ENCODE measurements at places on chromosomes 3 and 15. TPM values are rescaled to one million over a fixed set of nuclear protein-coding genes. Genes with fewer than 3 reads are reported as not detected.

- no peak for DNase-seq
These were observed 345.7 kb downstream of the CADM2 start for GRCh38 chr3:85304360-85304964.

GRCh38 chr3:170437176-170437575 lies 18.5 kb downstream of the CLDN11 start:
- no peak for DNase-seq

- DNase-seq: no peak
These were observed 250.1 kb downstream of the ZBTB20 start for GRCh38 chr3:114896978-114897377.

- no peak for DNase-seq
These were observed 224.5 kb downstream of the TIGIT start for GRCh38 chr3:114518206-114518808.

DNA sequence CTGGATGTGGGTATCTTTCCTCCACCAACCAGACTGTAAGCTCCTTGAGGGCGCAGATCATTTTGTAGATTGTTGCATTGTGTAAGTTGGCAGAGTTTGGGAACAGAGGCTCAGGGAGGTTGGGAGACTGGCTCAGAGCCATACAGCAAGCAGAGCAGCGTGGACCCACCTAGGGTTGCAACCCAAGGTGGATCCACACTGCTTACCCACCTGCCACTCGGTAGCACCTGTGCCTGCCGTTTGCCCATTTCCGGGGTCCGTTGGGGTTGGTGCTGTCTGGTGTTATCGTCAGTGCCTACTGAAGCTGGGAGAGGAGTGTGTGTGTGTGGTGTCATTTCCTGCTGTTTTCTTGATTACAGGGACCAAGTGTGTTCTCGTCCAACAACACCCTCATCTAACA lies 19.0 kb downstream of the SMAD6 start:
- DNase-seq: no peak

- DNase-seq: no peak
These were observed 99.6 kb downstream of the TMCC1 start for GRCh38 chr3:129793942-129794310.

DNA sequence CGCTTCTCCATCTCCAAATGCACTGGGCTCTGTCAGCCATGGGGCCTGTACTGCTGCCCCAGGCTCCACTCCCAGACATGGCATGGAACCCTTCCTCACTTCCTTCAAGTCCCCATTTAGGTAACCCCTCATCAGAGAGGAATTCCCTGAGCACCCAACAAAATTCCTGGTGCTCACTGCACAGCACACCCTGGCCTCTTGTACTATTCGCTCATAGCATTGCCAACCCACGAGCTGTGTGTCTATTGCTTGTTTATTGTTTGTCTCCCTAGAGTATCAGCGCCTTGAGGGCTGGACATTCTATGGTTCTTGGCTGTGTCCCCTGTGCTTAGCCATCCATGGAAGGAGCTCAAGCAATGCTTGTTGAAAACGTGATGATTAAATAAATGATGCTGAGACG lies 46.1 kb upstream of the SLCO2A1 start:
- no peak for DNase-seq

GRCh38 chr15:48865370-48866079 lies 12.4 kb upstream of the EID1 start:
- DNase-seq: no peak

- DNase-seq: no peak
These were observed 20.3 kb upstream of the ZDHHC23 start for GRCh38 chr3:113927556-113927955.

DNA sequence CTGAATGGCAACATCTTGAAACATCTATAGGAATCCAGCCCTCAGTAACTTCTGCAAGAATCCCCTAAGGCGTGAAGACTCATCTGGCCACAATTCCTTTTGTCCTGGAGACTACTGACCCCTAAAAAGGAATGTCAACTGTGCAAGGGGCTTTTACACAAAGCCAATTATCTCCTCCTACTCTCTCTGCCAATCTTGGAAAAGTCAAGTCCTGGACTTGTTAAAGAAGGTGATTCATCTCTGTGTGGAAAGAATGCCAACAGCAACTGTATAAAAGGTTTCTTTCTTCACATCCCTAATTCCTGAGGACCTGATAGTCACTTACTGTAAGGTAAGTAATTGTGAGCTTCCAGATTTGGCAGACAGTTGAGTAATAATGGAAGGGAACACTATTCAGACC lies 22.3 kb downstream of the THRB start:
- no peak for DNase-seq

DNA sequence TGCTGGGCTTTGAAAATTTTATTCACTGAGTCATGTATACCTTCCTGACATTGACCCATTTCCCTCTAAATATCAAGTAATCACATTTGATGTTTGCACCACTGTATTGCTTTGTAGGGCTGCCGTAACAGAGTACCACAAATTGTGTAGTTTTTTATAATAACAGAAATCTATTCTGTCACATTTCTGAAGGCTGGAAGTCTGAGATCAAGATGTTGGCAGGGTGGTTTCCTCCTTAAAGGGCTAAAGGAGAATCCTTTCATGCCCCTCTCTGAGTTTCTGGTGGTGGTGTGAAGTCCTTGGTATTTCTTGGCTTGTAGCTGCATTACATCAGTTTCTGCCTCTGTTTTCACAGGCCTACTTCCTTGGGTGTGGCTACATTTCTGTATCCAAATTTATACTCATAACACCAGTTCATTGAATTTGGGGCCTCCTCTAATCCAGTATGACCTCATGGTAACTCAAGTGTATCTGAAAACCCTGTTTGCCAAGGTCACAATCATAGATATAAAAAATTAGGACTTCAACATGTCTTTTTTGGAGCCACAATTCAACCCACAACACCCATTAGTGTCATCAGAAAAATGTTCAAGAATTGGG lies 29.1 kb upstream of the ST6GAL1 start:
- DNase-seq: no peak

DNA sequence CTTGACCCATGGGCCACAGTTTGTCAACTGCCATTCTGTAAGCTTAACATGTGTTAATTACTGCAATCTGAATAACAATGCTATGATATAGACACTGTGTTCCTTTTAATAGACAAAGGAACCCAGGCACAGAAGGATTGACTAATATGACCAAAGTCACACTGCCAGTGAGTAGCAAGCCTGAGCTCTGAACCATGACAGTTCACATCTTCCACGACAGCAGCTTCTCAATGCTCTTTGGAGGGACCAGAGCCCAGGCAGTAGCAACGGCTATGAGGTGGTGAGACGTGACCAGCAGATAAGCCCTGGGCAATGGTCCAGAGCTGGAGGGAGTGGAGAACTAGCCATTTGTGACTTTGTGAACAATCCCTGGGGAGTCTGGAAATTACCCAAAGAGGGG lies 19.4 kb downstream of the CA12 start:
- no peak for DNase-seq

- no peak for DNase-seq
These were observed 917.0 kb downstream of the TUSC7 start for GRCh38 chr3:117626577-117626976.

- no peak for DNase-seq
These were observed 182.7 kb upstream of the GADL1 start for GRCh38 chr3:31077021-31077601.

DNA sequence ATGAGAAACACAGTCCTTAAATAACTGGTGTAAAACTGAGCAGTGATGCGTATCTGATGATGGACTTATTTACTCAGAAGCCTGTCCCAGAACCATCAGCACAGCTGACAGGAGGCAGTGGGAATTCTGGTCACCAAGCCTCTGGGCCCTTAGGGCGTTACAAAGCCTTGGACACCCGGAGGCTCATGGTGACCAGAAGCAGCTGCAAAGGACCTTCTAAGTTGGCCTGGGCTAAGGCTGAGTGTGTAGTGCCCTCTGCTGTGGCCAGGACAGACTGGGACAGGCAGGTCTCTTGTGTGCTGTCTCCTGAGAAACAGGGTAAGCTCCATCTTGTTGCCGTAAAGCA lies 168.9 kb downstream of the ATP10A start:
- DNase-seq: no peak

- DNase-seq: no peak
These were observed 122.0 kb upstream of the HACD2 start for GRCh38 chr3:123706871-123707270.

GRCh38 chr3:74591342-74591741 lies 23.1 kb downstream of the CNTN3 start:
- DNase-seq: no peak

DNA sequence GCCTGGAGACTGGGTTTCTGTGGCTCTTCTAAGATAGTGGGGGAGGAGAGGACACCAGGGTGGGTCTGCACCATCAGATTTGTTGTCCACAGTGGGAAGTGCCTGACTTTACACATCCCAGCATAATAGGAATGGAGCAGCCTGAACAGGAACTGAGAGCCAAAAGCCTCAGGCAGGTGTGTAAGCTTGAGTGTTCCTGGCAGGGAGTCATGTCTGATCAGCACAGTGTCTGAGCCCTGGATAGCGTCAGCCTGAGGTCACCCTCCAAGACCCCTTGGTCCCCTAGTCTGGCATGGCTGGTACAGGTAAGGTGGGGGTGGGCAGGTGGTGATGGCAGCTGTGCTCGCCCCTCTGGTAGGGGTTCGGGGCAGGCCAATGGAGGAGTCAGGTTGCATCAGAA lies 20.2 kb downstream of the INSYN1 start:
- DNase-seq: no peak

DNA sequence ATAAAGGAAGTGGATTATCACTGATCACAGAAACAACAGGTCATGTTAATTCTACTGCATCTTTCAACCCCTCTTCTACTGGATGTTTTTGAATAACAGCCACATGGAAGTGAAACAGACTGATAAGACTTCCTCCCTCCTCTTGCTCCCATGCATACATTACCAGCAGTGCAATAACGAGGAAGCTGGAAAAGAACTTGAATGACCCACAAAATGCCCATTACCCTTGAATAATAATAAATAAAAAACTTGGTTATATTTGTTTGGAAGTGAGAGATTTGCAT lies 51.6 kb downstream of the RARB start:
- no peak for DNase-seq

GRCh38 chr3:193736616-193737015 lies 143.6 kb downstream of the OPA1 start:
- no peak for DNase-seq

DNA sequence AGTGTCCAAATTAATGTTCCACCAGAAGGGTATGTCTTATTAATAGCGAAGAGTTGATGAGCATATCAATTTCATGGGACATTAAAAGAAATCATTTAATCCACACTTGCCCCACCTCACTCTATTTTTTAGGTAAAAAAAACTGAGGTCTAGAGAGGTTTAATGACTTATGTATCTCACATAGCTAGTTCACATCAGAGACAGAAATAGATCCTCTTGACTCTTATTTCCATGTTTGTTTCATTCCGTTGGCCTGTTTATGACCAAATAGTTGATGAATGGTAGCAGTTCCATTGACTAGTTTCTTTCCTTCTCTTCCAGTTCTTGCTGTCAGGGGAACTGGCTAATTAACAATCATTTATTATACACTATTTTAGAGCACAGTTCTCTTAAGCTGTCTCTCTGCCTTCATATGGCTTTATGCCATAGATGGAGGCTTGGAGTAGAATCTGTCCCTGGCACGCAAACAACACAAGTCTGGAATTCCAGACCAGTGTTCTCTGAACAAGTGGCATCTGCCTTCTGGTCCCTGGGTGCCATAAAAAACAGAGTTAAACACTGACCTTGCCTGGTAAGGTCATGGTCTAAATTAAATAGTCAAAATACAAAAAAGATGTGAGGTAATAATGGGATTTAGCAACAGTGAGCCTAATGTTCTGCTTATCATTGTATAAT lies 220.0 kb upstream of the CGNL1 start:
- DNase-seq: peak; percentile 64

- DNase-seq: no peak
These were observed 111.0 kb upstream of the STRIT1 start for GRCh38 chr3:155404486-155404885.

DNA sequence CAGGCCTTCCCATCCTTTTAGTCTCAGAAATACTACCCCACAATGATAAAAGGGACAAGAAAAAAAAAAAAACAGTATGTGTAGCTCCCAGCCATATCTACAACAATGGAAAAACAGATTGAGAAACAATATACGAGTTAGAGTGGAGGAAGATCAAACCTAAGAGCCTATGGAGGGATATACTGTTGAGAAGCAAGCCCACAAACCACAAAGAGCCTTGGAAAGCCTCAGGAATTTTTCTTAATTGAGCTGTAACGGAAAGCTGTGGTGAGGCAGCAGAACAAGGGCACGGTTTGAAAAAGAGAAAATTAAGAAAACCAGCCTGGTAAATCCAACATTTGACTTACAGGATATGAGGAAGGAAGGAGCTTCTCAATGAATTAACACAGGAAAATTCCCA lies 21.4 kb downstream of the KPNA1 start:
- DNase-seq: no peak

DNA sequence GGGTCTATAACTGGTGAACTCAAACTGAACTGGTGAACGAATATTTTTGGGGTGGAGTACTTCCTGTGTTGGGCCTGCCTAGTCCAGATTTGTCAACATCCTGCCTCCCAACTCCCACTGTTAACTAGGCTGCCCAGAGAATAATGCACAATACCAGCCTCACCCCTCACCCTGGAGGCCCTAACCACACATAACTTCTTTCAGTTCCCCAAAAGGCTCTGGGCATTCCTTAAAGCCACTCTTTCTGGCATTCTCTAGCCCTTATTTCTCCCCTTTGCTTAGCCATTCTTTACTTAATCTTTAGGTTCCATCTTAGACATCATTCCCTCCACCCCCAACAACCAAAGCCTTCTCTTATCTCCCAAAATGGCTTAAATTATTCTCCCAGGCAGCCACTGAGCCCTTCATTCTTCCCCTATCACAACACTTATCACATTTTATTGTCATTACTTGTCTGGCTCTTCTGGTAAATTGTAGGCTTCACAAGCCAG lies 9.1 kb upstream of the SEC11A start:
- DNase-seq: no peak

DNA sequence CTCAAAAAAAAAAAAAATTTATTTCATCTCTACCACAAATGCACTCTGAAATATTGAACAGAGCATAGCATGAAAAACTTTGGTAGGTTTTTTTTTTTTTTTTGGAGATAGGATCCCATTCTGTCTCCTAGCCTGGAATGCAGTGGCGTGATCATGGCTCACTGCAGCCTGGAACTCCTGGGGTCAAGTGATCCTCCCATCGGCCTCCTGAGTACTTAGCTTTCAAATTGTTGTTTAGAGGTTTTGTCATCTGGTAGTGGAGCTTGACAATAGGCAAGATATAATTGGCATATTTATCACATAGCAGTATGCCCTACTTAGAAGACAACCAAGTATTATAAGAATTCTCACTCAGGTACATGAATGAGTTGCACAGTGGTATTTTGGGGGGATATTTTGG lies 234.2 kb upstream of the ST8SIA2 start:
- DNase-seq: no peak

UTS2B gene
- 0.64 TPM for total RNA-seq

ST3GAL6 gene
- total RNA-seq: 19.8 TPM

GCHFR gene
- total RNA-seq: 3.4 TPM

EEFSEC gene
- 5.8 TPM for total RNA-seq

LEKR1 gene
- 2.2 TPM for total RNA-seq

KPNA4 gene
- 30.6 TPM for total RNA-seq

MOBP gene
- 0.73 TPM for total RNA-seq
